Renal cortex interstitium (tissue), 15 donors: ENCODE measurements at places on chromosomes 1 and 21. TPM values are rescaled to one million over a fixed set of nuclear protein-coding genes. Genes with fewer than 3 reads are reported as not detected.

GRCh38 chr1:1073743-1074587 is at the start of gene RNF223:
RNF223 (minus strand) TSS chr1:1074306; CDS start chr1:1072566, 1,740 bp downstream.
- no peak for DNase-seq

DNA sequence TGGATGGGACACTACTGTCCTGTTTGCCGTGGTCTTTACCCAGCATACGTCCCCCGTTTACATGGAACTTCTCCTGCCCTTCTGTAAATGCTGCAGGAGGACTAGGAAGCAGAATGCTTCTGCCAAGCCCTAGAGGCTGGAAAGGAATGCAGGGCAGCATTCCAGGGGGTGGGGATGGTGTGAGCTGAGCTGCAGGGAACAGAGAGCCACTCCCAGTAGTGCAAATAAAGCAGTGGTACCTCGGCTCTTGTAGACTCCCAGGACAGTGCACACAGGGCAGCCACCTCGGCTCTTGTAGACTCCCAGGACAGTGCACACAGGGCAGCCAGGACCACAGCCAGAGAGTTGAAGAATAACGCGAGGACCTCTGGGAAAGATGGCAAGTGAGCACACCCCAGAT is 35.4 kb downstream of the PTPRU start:
- no peak for DNase-seq

C1orf226 gene
- 32.9 TPM for polyA plus RNA-seq

DNA sequence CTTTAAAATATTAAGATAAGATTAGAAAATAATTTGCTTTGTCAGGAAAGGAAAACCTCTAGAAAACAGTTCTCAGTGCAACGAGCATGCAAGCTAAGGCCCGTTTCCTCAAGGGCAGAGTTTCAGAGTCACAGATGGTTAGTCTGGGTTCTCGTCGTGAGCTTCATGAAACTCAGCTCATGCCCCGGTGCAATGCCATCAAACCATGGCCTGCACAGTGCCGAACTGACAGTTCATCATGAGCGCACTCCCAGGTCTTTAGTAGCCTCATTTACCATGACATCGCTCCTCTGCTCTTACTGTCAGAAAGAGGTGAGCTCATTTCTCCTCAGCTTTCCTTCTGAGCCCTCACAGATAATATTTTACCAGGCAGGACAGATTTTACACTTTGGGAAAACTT is 319.2 kb downstream of the NTNG1 start:
- no peak for DNase-seq

DNA sequence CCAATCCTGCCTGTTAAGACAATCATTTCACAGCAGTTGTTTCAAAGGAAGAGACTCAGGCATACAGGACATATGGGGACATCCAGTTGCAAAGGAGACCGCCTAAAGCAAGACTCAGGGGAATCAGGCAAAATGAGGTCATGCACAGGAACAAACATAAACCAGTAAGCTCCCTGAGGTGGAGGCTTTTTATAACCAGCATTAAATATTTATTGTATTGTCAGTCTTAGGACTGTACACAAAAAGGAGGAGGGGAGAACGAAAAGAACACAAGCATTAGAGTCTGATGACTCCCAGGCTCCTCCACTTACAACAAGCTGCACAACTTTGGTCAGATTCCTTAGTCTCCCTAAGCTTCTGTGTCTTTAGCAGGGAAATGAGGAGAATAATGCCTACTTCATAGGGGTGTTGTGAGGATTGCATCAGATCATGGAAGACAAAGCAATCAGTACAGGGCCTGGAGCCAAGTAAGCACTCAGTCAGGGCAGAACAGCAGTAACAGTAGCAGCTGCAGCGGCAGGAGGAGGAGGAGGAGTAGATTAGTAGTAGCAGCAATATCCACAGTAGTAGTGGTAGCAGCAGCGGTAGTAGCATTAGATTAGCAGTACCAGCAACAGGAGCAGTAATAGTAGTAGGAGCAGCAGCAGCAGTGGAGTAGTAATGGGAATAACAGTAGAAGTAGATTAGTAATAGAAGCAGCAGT is 54.2 kb upstream of the SPATA6 start:
- no peak for DNase-seq

- no peak for DNase-seq
Measured at GRCh38 chr21:34129901-34130715, 56.7 kb downstream of the MRPS6 start.

MAP3K21 gene
- polyA plus RNA-seq: 24.6 TPM

- DNase-seq: no peak
Measured at GRCh38 chr21:29195981-29196669, 65.7 kb downstream of the MAP3K7CL start.

PLA2G2F gene
- polyA plus RNA-seq: 0.19 TPM

DNA sequence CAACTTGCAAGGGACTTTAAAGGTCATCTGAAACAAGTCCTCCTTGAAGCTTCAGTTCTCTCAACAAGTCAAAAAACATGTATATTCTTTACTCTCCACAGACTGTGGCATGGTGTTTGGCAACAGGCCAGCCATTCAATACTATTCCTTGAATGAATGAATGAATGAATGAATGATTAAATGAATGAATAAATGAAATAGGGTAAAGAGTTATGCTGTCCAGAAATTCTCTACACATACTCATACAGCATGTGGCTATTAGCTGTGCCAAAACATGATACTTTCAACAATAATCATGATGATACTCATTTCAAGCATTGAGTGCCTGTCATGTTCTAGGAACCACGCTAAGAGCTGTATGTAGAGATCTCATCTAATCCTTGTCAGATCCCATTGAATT is 356.1 kb downstream of the BARHL2 start:
- no peak for DNase-seq

CRNN gene
- not detected for polyA plus RNA-seq

- no peak for DNase-seq
Measured at GRCh38 chr1:54326543-54327385, 79.4 kb downstream of the SSBP3 start.

SPRR2F gene
- not detected for polyA plus RNA-seq

DNA sequence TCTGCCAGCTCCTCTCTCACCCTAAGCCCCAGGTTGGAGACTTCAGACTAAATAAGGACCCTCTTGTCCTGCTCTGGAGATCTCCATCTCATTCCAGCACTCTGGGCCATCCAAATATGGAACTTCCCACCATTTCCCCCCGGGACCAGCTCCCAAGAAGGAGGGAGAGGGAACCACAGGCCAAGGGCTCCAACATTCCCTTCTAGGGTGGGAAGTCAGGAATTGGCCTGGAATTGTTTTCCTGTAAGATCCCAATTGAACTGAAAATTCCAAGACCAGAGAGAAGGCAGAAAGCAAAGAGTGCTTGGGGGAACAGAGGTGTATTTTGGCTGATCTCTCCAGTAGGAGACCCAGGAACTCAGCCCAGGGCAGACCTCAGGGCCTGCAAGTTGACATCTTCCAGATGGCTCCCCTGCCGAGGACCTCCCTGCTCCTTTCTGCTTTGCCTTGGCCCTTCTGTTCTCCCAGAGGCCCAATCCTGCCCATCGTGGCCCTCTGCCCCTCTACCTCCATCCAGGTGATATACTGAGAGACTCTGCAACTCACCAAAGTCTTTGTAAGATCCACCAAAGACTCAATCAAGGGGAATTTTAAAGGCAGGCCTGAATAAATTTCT is 14.9 kb downstream of the CSRP1 start:
- DNase-seq: no peak

MAN1A2 gene
- 41.5 TPM for polyA plus RNA-seq

WDR4 gene
- 7.4 TPM for polyA plus RNA-seq

- DNase-seq: no peak
Measured at GRCh38 chr1:180540697-180541594, 17.8 kb upstream of the OVAAL start.

DNA sequence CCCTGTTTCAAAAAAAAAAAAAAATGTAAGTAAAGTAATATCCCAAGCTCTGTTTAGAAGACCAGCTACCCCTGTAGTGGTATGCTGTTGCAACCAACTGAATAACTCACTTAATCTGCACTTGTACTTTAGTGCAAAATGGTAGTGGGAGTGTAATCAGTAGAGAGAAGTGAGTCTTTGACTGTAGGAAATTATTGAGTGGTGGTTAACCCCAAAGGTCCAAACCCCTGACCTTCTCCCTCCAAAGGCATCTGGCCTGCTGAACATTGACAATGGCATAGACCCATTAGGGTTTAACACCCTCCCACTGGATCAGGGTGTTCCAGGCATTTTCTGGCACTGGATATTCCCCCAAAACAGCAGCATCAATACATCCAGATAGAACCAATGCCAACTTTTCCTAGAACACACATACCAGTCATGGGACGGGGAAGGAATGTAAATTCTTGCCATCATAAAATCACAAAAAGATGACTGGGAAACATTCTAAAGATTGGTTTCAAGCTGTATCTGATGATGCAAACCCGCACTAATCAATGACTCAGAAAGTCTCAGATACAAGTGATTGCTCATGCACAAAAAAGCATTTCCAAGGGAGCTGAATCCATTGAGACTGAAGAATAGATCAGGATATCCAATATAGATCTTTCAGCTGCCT is 110.3 kb downstream of the MRPL39 start:
- no peak for DNase-seq

GPR25 gene
- not detected for polyA plus RNA-seq

- no peak for DNase-seq
Measured at GRCh38 chr1:68815632-68816031, 318.8 kb upstream of the DEPDC1 start.

GUCA2B gene
- not detected for polyA plus RNA-seq

ARHGAP29 gene
- 69.0 TPM for polyA plus RNA-seq

HSD17B7 gene
- polyA plus RNA-seq: 14.1 TPM

SMIM11 gene
- polyA plus RNA-seq: 1.5 TPM

NSL1 gene
- polyA plus RNA-seq: 47.1 TPM

LCA5L gene
- 3.8 TPM for polyA plus RNA-seq

CASP9 gene
- 34.1 TPM for polyA plus RNA-seq

DNA sequence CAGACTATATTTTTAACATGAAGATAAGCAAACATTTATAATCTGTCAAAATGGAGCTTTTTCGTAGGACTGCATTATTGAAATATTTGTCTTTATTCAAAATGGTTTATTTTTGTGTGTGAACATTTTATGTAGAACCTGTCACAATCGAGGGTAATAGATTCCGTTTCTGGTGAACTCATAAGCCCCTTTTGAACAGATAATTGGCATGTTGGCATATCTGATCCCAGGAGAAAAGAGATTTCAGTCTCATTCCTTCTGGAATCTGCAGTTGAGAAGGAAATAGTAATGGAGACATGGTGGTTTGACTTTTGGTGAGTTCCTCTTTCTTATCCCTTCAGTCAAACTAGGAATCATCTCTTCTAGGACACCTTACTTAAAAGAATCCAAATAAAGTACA is 427.9 kb upstream of the B3GALT2 start:
- DNase-seq: no peak

LGR6 gene
- polyA plus RNA-seq: 1.0 TPM

HMGCL gene
- polyA plus RNA-seq: 69.2 TPM

CFAP298 gene
- polyA plus RNA-seq: 60.9 TPM

DNA sequence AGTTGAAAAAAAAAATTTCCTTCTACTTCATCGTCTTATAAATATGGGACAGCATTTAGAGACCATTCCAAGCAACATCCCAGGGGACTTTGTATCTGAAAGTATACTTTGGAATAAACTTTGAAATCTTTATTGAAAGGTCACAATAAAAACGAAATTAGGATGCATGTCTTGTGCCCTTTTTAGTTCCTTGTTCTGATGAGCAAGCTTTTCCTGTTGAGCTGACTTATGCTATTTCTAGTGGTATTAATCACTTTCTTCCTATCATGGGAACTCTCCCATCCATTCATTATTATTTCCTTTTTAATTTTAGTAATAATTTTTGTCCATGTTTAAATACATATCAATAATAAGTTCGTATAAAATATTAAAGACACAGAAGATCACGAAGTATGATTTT is 4.0 kb upstream of the GBP2 start:
- no peak for DNase-seq

GRCh38 chr21:16620786-16621320 is 891.1 kb downstream of the USP25 start:
- no peak for DNase-seq

ZBTB37 gene
- polyA plus RNA-seq: 10.1 TPM

MTARC2 gene
- polyA plus RNA-seq: 49.9 TPM

DNA sequence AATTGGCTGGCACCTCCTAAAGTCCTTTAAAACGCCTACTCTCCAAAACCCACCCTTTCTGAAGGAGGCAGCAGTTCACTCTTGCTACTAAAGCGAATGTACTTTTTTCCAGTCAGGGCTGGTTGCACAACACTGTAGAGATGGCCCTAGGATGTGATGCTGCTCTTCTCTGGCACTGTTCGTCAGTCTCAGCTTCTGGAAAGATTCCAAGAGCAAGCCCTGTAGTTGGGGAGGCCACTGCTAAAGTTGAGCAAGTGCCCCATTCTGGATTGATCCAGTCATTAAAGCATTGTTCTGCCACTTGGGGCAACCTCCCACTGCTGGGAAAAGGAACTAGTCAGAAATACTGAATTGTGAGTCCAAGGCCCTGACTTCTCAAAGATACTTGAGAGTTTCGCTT is 28.5 kb upstream of the KCNQ4 start:
- no peak for DNase-seq
